ENCODE measurements at places on chromosomes 3 and 15.

DNA sequence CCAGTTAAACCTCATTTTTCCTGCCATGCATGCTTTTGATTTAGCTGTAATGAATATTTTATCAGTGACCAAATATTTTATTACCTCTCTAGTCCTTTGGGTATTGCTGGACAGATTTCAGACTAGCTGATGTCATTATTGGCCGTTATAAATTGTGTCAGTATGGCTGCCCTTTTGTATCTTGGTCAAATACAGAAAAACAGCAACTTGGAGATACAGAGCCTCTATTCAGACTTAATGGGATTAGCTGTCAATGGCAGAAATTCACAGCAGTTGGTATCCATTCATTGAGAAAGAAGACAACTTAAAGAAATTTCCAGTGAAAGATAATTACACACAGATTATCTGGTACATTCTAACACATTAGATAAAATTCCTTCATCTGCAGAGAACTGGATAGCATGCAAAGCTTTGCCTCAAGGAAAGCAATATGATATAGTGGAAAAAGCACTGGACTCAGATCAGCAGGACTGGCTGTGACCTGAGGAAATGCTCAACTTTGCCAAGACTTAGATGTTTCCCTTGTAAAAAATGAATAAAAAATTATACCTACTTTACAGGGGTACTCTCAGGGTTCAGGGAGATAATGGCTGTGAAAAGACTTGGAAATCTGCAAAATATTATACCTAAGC, 20.8 kb downstream of the COL6A6 start:
- DNase-seq: no peak

DNA sequence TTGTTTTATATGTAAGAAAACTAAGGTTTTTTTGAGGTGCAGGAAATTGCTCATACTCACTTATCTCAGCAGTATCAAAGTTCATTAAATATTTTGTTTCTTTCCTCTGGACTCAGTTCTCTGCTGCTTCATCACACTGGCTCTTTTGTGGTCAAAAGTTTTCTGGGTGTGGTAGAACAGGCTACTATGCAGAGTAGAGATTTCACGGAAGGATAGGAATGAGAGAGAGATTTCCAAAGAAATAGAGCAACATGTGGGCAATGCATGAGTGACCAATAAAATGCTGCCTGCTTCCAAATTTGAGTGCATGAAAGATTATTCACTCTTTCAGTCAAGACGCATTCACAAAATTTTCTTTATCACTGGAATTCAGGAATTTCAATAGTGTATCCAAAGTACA, 577.3 kb upstream of the SEMA6D start:
- no peak for DNase-seq

DNA sequence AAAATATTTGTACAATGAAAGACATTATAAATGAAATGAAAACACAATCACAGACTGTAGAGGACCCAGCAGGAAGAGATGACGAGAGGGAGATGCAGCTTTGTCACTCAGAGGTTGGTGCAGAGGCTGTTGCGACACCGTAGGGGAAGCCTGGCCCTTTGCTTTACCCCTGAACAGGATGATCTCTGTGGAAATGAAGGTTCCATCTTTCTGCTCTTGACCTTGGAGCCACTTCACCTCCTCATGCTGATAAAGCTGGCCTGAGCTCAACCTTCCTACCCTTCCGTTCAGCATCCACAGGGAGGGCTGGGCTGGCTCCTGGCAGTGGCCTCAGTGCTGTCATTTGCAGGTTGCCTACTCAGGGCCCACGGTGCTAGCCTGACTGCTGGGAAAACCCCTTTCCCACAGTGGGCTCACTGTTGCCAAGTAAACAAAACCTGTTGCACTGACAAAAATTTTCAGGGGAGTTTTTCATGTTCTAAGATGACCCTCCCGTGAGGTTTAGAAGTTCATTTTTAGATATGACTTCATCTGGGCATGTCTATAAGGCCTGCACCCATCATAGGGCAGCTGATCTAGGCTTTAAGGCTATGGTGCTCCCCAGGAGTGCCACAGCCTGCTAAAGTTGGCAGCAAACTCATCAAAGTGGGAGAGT, 3.0 kb upstream of the CD80 start:
- DNase-seq: peak; percentile 4

GRCh38 chr3:101261506-101261905, 58.9 kb downstream of the IMPG2 start:
- no peak for DNase-seq

GRCh38 chr3:105984837-105985236, 116.0 kb upstream of the CBLB start:
- no peak for DNase-seq

Measured in activated T-helper 1 cell treated with anti-CD3 and anti-CD28 coated beads, Interleukin-2, amount 50 U/mL, for 16 hours (primary cell).